ENCODE measurements at places on chromosomes 2 and 18. TPM values are rescaled to one million over a fixed set of nuclear protein-coding genes. Genes with fewer than 3 reads are reported as not detected.

PLCL1 gene
- 16.6 TPM for polyA plus RNA-seq

HMSD gene
- 2.2 TPM for polyA plus RNA-seq

UGT1A1 gene
- 0.24 TPM for polyA plus RNA-seq

DNA sequence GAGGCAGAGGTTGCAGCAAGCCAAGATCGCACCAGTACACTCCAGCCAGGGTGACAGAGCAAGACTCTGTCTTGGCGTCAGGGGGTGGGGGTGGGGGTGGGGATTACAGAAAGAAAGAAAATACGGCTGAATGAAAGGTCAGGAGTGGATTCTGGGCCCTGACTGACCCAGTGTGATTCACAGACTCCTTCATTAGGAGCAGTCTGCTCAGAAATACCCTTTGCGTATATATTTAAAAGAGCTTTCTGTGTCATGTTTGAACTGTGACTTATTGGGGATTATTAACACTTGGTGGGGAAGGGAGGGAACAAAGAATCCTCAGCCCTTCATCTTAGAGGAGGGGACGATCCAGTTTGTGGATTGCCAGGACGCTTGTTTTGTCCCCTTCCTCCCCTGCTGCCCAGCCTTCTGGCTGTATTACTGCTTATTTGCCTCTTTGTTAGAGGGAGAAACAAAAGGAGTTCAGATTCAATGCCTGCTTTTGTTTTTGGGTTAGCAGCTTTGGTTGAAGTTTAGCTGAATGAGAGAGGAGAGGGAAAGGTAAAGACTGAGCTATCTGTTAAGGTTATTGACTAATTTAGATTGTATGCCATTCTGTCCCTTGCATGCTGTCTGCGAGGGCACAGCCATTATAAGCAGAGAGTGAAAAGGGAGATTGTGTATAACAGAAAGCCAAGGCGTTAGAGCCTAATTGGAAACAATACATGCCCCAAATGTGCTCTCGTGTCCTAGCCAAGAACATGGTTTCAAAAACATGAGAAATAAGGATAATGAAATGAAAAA, 118.3 kb downstream of the FMNL2 start:
- DNase-seq = no peak
